ENCODE measurements at places on chromosomes 12 and 14. TPM values are rescaled to one million over a fixed set of nuclear protein-coding genes. Genes with fewer than 3 reads are reported as not detected.
A peak's percentile ranks its signal among the peaks of the same experiment; 100 is the strongest.

NTN4 gene
- total RNA-seq, result 11.7 TPM

LIN7A gene
- 10.0 TPM for total RNA-seq

KRT82 gene
- total RNA-seq, result not detected

TBC1D30 gene
- 2.0 TPM for total RNA-seq

SERPINA1 gene
- total RNA-seq, result not detected

AICDA gene
- not detected for total RNA-seq

SRRM4 gene
- total RNA-seq, result not detected

DNAJC22 gene
- 1.9 TPM for total RNA-seq

SLC16A7 gene
- total RNA-seq, result 1.9 TPM

DNA sequence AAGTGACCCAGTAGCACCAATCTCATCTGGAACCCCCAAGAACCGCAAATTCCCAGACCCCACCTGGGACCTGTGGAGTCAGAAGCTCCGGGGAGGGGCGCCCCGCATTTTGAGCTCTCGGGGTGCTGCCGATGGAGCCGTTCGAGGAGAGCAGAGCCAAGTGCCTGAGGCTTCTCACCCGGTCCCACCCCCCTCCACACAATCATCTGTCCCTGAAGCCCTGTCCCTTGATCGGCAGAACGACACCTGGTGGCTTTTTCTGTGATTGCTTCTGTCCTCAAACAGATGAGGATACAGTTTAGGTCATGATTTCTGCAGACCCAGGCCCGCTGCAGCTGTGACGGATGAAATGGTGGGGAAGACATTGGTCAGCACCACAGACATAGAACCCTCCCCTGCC, 74.7 kb downstream of the NOC4L start:
- no peaks in the 10 kb centered on the region for H3K27me3 ChIP-seq
- H3K27ac ChIP-seq, result no peak overlapping the region
- no peaks in the 10 kb centered on the region for H3K4me1 ChIP-seq

GRCh38 chr14:40697231-40697630, 909.4 kb upstream of the LRFN5 start:
- no peaks in the 10 kb centered on the region for H3K36me3 ChIP-seq
- no peaks in the 10 kb centered on the region for H3K27me3 ChIP-seq
- no peaks in the 10 kb centered on the region for H3K4me1 ChIP-seq

- no peak overlapping the region for H3K4me3 ChIP-seq
- peaks cover 47% of the 10 kb centered on the region for H3K4me1 ChIP-seq
- H3K27me3 ChIP-seq, result no peaks in the 10 kb centered on the region
Measured at GRCh38 chr12:75704208-75704607, 192.8 kb upstream of the KRR1 start.

DNA sequence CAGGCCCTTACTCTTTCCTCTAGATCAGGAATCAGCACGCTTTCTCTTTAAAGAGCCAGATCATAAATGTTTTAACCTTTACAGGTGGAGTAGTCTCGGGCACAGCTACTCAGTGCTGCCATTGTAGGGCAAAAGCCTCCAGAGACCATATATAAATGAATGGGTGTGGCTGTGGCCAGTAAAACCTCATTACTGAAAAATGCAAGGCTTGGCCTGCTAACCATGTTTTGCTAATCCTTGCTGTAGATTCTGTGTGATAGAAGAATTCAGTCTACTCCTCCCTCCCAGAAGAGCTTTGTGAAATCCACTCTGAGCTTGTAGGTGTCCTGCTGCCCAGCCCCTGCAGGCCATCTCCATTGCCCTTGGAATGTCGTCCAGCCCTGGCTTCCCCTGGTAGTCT, 58.1 kb downstream of the HSP90AA1 start:
- no peaks in the 10 kb centered on the region for H3K27me3 ChIP-seq
- no peak for DNase-seq
- H3K4me1 ChIP-seq, result no peaks in the 10 kb centered on the region
- no peak overlapping the region for H3K27ac ChIP-seq
- H3K36me3 ChIP-seq, result peaks cover 93% of the 10 kb centered on the region

DNA sequence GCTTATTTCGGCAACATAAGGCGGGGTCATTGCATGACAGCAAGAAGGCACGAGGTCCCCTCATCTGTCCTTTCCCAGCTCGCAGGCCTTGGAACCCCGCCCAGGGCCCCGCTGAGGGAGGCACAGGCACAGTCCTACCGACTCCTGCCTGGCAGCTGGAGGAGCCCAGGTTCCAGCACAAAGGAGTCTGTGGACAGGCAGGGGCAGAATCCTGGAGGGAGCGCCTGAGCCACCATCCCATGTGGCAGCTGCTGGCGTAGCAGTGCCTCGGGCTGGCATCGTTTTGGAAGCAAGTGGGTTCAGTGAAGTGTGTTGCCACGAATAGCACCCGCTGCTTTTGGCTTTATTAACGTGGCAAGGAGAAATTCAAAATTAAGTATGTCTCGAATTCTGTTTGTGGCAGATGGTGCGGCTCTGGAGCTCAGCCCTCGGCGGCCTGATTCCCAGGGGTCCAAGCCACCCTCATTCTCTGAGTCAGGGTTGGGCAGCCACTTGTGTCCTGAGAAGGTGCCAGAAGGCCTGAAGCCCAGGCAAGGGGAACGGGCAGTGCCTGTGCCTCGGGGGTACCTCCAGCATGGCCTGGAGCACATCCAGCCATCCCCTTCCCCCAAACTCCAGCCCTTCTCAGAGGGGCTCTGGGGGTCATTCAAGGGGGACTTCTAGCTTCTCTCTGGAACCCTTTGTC, 35.9 kb downstream of the SLC8B1 start:
- H3K36me3 ChIP-seq, result no peaks in the 10 kb centered on the region
- DNase-seq, result no peak
- no peaks in the 10 kb centered on the region for H3K4me1 ChIP-seq
- H3K27me3 ChIP-seq, result no peaks in the 10 kb centered on the region
- H3K4me3 ChIP-seq, result no peak overlapping the region
- no peak overlapping the region for H3K27ac ChIP-seq

DNA sequence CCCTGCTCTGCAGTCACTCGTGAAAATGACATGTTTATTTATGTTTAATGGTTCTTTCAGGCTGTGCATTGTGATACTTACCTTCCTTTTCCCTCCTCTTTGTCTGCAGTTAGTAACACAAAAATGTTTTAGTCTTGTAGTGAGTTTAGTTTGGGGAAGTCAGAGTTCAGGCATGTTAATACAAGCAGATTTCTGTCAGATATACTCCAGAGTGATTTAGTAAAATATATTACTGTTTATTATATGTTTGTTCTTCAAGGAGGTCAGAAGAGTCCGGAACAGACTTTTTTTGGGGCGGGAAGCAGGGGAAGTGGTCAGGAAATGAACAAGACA, 28.7 kb downstream of the MSRB3 start:
- no peak for DNase-seq
- peaks cover 58% of the 10 kb centered on the region for H3K4me1 ChIP-seq
- no peak overlapping the region for H3K4me3 ChIP-seq
- no peaks in the 10 kb centered on the region for H3K27me3 ChIP-seq

DNA sequence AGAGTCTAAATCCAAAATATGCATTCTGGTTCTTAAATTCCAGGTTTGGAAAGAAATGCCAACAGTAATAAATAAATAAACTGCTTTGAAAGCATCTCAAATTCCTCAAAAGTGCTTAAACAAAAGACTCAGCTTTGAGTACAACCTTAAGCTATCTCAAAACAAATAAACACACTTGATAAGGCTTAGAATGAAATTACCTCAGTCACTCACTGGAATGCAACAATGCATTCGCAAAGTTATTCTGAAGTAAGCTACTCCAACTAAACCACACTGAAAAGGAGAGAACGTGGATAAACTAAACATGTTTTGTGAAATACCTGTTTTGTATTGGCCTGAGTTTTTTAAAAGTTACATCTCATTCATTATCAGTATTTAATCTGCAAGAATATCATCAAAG, 1.2 kb downstream of the SPTSSA start:
- H3K36me3 ChIP-seq, result peaks cover 3% of the 10 kb centered on the region
- no peaks in the 10 kb centered on the region for H3K27me3 ChIP-seq
- peak overlapping the region; percentile 87 for H3K27ac ChIP-seq
- peak overlapping the region; percentile 87 for H3K4me3 ChIP-seq

GRCh38 chr12:59874781-59875180, 279.0 kb downstream of the SLC16A7 start:
- no peak for DNase-seq
- H3K4me3 ChIP-seq, result no peak overlapping the region
- H3K4me1 ChIP-seq, result no peaks in the 10 kb centered on the region
- no peaks in the 10 kb centered on the region for H3K36me3 ChIP-seq

DNA sequence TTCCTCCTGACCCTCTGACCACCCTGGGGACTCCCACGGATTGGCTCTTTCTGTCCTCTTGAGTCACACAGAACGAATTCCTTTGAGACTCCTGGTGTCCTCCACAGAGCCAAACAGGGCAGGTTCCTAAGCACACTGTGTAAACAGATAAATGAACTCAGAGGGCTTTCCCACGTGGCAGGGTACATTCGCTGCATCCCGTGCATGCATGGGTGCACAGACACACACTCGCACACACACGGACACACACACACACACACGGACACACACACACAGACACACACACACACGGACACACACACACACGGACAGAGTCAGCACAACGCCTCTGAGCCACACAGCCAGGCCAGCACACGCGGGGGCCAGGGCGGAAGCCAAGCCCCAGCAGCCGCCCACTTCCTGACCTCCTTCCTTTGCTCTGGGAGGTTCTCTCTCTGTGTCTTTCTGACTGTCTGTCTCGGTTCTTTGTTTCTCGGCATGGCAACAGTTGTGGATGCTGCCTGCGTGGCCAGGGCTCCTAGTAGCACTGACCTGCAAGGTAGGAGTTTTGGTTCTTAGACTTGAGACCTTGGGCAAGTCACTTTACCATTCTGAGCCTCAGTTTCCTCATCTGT, 706 bp downstream of the CRACR2A start:
- no peak for DNase-seq
- no peak overlapping the region for H3K27ac ChIP-seq
- no peaks in the 10 kb centered on the region for H3K4me1 ChIP-seq
- H3K4me3 ChIP-seq, result no peak overlapping the region
- no peaks in the 10 kb centered on the region for H3K36me3 ChIP-seq
- H3K27me3 ChIP-seq, result peaks cover 51% of the 10 kb centered on the region

DNA sequence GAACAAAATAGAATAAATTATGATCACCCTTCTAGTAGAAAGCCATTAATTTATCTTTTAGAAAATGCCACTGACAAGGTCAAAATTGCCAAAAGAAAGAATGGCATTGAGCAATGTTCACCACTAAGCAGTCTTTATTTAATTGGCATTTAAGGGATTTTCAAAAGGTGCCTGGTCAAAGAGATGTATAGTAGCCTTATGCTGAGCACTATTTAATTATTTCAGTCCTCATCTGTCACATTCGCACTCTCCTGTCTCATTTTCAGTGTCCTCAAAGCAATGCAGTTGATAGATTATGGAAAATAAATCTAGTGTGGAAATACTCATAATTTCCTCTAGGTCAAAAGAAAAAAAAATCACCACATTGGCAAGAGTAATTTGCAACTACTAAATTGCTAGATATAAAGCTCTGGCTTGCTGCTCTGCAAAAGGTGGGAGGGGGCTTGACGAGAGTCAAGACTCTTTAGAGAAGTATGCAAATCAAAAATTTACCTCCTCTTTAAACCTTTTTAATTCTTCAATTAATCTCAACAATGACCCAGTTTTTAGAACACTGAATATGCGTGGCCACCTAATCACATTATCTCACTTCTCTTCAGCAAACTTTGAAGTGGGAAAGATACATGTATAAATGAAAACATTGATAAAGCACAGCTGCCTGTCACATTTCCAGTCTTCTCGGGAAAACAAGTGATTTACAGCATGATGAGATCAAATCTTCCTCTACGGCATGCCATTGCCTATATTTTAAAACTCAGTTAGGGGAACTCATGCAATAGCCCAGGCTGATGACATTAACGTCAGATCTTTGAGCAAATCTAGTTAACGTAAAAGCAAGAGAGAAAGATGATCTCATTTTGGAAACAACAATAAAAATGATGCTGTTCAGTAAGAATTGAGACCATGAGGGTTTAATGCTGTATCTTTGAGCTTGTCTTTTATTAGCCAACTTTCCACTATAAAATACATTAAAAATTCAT, 373.1 kb upstream of the DCN start:
- H3K27me3 ChIP-seq, result no peaks in the 10 kb centered on the region
- H3K36me3 ChIP-seq, result no peaks in the 10 kb centered on the region
- H3K27ac ChIP-seq, result no peak overlapping the region
- no peak for DNase-seq

GRCh38 chr12:123089631-123090353, 61.1 kb downstream of the PITPNM2 start:
- H3K27ac ChIP-seq, result no peak overlapping the region
- no peaks in the 10 kb centered on the region for H3K4me1 ChIP-seq
- no peak overlapping the region for H3K4me3 ChIP-seq
- no peaks in the 10 kb centered on the region for H3K36me3 ChIP-seq
- DNase-seq, result no peak

- no peak overlapping the region for H3K4me3 ChIP-seq
- no peak for DNase-seq
- no peaks in the 10 kb centered on the region for H3K36me3 ChIP-seq
- H3K27me3 ChIP-seq, result no peaks in the 10 kb centered on the region
- peaks cover 22% of the 10 kb centered on the region for H3K4me1 ChIP-seq
Measured at GRCh38 chr12:132181570-132182200, 37.4 kb downstream of the NOC4L start.

DNA sequence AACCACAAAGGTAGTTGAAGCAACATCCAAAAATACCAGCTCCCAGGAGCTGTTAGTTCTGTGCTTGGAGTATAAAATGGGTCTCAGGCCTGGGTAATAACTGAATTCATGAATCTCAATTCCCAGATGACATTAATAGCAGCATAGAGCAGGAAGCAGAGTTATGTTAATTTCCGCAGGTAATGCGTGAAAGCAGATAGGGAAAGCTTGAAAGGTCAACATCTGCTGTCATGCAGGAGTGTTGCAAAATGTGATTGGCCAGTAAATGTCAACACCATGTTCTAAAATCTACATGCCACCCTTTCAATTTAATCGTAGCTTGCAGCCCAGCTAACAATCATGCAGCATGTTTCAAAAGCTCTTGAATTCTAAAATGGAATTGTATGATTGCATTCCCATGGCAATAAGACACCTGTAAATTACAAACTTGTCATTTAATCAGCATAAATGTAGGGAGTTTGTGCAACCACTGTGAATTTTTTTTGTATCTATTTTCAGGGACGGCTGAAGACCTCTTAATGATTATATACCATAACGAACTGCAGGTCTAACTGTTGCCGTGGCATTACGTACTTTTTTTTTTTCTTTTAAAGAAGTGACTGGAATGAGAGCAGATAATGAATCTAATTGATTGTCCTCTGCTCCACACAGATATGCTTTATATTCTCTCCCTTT, 635.8 kb upstream of the FOXG1 start:
- DNase-seq, result no peak
- H3K4me3 ChIP-seq, result no peak overlapping the region
- H3K27ac ChIP-seq, result no peak overlapping the region
- H3K36me3 ChIP-seq, result no peaks in the 10 kb centered on the region
- H3K27me3 ChIP-seq, result no peaks in the 10 kb centered on the region
- H3K4me1 ChIP-seq, result no peaks in the 10 kb centered on the region

DNA sequence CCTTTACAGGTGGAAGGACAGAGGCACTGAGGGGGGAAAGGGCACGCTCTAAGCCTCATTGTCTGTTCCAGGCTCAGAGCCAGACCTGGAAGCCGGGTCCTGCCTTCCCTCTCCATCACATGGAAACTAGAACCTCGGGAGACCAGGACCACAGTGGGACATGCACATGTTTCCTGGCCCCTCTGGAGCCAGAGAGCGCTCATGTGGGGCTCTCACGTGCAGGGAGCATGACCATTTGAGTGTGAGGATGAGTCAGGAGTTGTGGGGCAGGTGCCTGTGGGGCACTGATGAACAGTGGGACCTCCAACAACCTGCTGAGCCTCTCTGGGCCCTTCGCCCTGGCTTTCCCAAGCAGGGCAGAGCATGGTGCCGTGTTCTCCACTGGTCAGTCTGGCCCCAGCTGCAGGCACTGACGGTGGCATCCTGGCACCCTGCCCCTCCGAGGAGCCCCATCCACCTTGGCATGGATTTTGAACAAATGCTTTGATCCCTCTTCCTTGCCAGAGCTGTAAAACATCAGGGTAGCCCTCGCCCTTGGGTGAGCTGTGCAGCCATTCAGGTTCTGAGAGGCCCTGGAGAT, 100.2 kb downstream of the RIN3 start:
- no peak overlapping the region for H3K4me3 ChIP-seq
- no peaks in the 10 kb centered on the region for H3K27me3 ChIP-seq

Measured in A673 (cell line).